ENCODE measurements at places on chromosomes 16 and 17.

GRCh38 chr17:44602970-44603369 lies 45.7 kb downstream of the FZD2 start:
- DNase-seq, result no peak

- no peak for DNase-seq
These were observed 13.8 kb downstream of the MVP start for GRCh38 chr16:29834079-29834478.

DNA sequence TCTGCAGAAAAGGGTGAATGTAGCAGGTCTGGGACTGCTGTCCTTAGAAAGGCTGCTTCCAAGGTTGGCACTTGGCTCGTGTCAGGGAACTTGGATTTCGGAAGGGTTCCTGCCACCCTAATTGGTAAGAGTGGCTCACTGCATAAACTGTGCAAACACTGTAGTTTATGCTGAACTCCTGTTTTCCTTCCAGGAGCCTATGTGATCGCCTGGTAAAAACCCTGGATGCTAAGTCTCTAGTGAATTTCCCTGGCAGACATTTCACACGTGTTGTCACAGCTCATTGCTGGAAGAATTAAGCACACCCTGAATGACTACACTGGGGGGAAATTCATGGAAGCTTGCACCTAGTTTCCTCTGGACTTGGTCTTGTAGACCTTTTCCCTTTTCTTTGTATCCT lies 140.1 kb downstream of the SPECC1 start:
- no peak for DNase-seq

- no peak for DNase-seq
These were observed 81.1 kb downstream of the TBC1D16 start for GRCh38 chr17:79954281-79955166.

DNA sequence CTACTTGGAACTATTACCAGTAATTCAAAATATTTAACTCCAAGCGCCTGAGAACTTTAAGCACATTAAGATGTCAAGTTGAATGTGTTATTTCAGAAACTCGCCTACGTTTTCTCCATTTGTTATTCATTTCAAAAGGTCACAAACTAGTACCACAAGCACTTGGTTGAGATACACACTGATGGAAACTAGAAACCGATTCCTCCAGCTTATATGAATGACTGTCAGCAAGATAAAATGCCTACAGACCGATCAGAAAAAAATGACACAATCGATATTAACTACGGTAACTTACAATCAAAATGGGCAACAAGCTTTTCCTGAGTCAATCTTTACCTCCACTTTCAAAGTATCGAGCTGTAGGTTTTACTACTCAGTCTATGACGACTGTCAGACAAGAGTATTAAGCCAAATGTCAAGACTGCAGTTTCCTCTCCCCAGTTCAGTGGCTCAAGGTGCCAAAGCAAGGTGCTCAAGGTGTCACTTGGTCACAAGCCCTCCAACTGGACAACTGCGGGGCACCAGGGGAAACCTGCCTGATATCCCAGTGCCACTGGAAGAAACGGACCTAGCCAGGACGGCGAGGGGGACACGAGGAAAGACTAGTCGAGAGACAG lies 678 bp downstream of the SRP68 start:
- no peak for DNase-seq

DNA sequence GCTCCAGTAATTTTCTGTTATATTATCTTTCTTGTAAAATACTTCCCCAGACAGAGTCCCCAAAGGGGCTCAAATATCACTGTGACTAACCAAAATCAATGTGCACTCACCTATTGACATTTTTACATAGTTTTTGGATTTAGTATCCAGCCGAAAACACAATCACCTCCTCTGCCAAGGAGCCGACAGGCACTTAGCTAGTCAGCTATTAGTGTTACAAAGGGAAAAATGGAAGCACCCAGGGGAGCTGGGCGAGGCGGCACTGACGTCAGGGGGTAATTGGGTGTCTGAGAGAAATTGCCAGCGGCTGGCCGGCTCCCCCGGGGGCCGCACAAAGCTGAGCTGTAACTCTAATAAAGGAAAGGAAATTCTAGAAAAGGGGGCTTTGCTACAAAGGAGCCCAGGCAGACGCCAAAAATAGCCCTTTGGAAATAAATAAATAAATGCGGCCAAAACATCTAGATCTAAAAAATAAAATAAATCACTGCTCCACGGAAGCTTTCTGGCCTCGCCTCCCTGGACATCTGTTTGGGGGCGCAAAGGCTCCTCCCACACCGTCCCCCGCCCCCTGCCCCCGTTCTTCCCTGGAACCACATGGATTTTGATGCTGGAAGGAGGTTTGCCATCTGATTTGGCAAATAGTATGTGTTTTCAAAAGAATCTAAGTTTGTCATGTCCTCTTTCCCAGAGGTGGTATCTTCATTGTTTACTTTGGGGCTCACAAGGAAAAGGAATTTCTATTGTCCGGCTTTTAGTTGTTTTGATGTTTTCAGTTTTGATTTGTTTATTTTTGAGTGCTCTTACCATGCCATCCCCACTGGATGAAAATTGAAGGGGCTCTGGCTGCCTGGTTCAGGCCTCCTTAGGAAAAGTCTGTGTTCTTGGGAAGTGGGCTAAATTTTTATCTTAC lies 156.7 kb downstream of the ZNF423 start:
- no peak for DNase-seq
